ENCODE measurements at places on chromosomes 7 and 10.

DNA sequence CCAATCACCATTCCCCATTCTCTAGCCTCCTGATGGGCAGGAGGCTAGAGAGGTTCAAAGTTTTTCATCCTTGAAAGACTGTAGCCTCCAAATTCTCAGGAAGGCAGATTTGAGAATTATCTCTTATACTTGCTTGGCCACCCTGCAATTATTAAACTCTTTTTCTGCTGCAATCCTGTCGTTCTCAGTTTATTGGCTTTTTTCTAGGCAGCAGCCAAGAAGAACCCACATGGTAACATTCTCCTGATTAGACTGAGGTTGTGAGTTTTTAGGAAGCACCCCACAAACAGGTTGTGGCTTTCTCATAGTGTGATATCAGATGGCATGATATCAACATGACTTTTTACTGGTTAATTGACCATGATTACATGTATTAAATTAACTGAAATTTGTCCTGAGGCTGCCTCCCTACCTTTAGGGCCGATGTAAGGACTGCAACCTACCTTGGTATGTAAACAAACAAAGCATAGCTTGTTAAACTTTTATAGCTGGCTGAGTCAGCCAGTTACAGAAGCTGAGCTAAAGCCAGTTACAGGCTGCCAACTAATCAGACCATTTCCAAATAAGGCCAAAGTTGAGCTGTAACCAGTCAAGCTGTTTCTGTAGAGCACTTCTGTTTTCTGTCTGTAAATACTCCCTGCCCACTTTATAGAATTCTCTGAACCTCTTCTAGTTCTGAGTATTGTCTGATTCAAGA lies 3.2 kb upstream of the ZNF248 start:
- DNase-seq, result no peak

DNA sequence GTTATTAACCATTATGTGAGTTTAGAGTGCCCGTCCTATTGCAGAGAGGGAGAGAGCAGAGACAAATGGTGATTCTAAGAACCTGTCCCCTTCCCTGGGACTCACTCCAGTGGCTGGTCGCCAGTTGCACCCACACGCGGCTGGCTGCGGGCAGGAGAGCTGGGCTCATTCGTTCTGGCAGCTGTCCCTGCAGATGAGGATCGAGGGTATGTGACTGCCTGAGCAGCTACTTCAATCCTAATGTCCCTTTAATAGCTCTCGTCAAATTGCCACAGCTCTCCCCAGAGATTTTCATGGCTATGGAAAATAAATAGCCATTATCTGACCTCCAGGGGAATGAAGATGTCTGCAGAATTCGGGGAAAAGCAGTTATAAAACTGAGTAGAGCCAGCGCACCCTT lies 41.6 kb downstream of the RBM28 start:
- DNase-seq, result no peak

DNA sequence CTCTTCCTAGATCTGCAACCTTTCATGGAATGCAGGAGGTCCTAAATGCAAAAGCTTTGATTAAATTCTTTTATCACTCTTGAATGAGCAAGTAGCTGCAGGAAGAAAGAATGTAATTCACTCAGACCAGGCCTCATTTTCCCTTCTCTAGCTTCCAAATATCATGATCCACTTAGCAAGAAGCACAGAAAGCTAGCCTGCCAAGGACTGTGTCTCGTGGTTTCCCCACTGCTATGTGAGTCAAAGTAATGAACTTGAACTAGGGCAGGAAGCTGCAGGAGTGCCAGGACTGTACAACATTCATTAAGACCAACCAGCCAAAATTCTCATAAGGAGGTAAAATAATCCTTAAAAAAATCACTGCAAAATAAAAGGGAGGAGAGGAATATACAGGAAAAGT lies 379.2 kb downstream of the CALN1 start:
- no peak for DNase-seq

DNA sequence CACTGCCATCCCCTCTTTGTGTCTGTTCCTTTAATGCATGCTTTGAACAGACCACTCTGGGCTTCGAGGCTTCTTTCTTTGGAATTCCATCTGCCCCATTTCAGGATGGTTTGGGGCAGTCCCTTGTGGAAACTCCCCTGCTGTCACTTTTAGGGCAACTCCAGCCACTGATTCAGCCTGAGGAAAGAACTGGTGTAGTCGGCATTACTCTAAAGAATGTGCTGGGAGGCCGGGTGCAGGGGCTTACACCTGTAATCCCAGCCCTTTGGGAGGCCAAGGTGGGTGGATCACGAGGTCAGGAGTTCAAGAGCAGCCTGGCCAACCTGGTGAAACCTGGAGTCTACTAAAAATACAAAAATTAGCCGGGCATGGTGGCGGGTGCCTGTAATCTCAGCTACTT lies 358.1 kb upstream of the NUPR2 start:
- DNase-seq, result no peak

- DNase-seq, result no peak
Observed at GRCh38 chr10:125521721-125522680, 161.0 kb downstream of the TEX36 start.

DNA sequence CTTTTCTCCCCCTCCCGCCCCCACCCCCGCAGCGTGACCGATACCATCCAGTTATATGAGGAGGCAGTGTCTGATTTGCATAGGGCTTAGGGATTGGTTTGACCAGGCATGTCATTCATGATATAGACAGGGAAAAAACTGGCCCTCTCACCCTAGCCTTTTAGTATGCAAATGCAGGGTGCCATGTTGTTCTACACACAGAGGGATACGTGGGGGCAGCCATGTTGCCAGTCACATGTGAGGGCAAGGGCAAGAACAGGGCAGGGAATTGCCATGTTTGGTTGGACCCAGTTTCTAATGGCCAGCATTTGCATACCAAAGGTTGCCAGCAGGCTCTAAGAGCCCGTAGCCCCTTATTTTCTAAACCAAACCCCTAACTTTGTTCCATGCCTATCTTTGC lies 552.1 kb downstream of the SORCS1 start:
- no peak for DNase-seq

GRCh38 chr10:114278140-114278883 lies 39.3 kb downstream of the VWA2 start:
- DNase-seq, result no peak

- DNase-seq, result no peak
Observed at GRCh38 chr10:32161586-32161985, 105.4 kb upstream of the KIF5B start.

GRCh38 chr7:149524394-149524793 lies 26.8 kb upstream of the ZNF746 start:
- DNase-seq, result no peak

DNA sequence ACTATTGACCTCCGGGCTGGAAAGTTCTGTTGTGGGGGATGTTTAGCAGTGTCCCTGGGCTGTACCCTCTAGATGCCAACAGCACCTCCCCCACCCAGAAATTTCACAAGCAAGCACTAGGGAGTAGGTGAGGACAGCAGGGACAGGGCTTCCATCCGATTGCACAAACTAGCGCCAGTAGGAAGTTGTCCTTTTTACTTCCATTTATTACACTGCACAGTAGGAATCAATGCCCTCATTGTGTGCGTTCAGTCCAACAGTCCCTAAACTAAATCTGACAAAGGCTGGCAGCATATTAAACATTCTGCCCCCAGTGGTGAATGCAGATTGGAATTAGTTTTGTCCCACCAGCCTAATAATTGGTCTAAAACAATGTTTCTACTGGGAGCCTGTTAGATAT lies 6.4 kb upstream of the SOSTDC1 start:
- no peak for DNase-seq

GRCh38 chr10:122152544-122152943 lies 118.6 kb upstream of the BTBD16 start:
- no peak for DNase-seq

DNA sequence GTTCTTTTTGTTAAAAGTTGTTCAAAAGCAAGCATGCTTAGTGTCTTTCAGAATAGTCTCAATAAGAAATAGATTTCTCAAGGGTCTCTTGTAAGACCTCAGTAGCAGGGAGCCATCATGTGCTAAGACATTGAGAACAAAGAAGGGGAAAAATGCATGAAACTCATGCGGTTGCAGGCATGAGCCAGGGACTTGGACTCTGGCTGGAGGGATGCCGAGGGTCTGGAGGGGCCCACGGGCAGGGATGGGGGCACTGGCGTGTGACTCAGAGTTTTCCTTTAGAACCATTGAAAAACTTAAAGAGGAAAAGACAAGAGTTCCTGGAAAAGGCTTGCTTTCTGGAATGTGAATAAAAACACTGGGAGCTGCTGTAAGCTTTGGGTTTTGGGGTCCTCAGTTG lies 253.3 kb downstream of the CCDC3 start:
- DNase-seq, result no peak

DNA sequence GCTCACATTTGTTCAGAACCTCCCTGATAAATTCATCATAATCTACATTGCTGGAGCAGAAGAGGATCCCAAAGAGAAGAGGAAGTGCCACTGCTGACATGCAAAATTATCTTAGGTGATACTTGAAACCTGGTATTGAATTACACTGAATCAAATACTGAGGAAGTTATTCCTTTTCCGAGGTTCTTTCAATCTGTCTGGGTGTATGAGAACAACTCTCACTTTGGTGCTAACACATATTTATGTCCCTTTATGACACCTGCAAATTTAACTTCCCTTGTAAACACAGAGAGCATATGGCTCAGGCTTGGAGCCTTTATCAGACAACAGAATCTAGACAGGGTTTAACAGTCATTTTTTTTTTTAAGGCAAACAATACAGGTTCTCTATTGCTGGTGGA lies 131.4 kb downstream of the SRPK2 start:
- DNase-seq, result no peak

DNA sequence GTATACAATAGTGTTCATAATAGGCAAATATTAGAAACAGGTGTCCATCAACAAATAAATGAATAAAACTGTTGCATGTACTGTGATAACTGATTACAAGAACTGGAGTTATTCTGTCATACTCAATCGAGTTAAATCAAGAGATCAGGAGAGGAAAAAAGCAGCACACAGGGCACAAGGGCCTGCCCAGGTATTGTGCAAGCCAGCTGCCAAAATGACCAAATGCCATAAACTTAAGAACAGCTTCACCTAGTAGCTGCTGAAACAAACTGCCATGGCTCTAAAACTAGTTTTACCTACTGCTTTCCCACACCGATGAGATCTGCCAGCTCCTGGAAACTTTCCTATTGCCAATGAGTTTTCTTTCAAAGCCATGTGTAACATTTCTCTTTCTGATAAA lies 12.2 kb downstream of the GSAP start:
- no peak for DNase-seq

DNA sequence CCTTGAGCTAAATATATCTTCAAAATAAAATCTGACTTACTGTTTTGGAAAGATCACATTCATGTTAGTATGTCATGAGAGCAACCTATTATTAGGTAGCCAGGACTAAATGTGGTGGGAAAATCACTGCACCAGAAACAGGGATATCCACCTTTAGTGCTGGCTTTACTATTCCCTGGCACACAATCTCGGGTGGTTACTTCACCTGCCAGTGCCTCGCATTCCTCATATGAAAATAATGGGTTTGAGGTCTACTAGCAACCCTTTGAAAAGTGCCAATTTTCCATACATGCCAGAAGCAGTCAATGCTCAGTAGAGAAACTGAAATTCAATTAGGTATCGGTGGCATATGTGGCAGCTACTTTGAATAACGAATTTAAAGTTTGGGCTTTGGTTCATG lies 36.8 kb downstream of the PTN start:
- no peak for DNase-seq

DNA sequence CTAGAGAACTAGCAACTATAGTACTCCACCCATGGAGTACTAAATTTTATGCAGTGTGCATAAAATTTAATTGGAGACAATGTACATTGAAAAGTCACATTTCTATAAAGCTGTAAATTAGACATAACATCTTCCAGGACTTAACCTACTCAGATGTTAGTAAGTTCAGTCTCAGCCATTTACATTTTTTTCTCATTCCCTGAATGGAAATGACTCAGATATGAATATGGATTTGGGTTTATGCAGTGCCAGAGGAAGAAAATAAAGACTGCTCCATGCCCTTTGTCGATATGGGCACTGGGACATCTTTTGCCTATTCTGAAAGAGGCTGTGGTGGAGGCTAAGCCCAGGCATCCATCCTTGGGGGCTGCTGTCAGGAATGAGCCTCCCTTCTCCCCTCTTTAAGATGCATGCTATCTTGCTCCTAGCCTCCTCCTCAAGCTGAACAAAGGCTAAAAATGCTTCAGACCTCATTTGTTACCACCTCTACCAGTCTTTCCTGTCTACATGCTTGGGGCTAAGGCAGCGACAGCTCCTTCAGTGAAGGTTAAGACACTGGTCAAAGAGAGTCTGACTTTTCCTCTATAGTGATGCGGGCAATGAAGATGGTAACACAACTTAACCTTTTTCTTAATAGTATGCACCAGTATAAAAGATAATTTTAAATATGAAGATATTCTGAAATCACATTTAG lies 486.8 kb upstream of the ANKRD30A start:
- DNase-seq, result no peak

DNA sequence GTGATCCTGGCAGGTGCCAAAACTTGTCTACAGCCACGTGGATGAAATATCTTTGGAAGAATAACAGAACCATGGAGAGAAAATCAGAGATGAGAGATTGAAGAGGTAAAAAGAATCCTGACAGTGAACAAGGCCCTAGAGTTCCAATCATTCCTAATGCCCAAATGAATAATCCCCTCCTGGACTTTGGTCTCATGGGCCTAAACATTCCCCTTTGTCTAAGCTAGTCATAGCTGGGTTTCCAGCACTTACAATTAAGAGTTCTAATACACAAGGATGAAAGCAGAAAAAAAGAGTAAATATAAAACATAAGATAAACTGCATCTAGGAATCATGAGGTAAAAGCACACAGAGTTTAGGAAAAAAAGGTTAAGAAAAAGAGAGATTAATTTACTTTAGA lies 40.2 kb downstream of the ARHGAP12 start:
- no peak for DNase-seq

GRCh38 chr10:62332406-62332805 lies 41.8 kb upstream of the ZNF365 start:
- no peak for DNase-seq

- no peak for DNase-seq
Observed at GRCh38 chr7:77439572-77439971, 23.4 kb upstream of the GSAP start.

- no peak for DNase-seq
Observed at GRCh38 chr7:36010656-36011587, 142.1 kb upstream of the EEPD1 start.

GRCh38 chr10:43352951-43353350 lies 18.5 kb upstream of the FXYD4 start:
- DNase-seq, result no peak

GRCh38 chr10:132942101-132943057 lies at the start of gene CFAP46:
Gene CFAP46 (minus strand): TSS chr10:132942570. CDS start chr10:132942484, 86 bp downstream.
- DNase-seq, result no peak

GRCh38 chr10:29617880-29618340 lies 16.9 kb downstream of the SVIL start:
- no peak for DNase-seq

Data from activated CD8-positive, alpha-beta memory T cell treated with anti-CD3 and anti-CD28 coated beads for 4 hours (primary cell).